ENCODE measurements at places on chromosomes 6 and 20. TPM values are rescaled to one million over a fixed set of nuclear protein-coding genes. Genes with fewer than 3 reads are reported as not detected.
A peak's percentile ranks its signal among the peaks of the same experiment; 100 is the strongest.

DNA sequence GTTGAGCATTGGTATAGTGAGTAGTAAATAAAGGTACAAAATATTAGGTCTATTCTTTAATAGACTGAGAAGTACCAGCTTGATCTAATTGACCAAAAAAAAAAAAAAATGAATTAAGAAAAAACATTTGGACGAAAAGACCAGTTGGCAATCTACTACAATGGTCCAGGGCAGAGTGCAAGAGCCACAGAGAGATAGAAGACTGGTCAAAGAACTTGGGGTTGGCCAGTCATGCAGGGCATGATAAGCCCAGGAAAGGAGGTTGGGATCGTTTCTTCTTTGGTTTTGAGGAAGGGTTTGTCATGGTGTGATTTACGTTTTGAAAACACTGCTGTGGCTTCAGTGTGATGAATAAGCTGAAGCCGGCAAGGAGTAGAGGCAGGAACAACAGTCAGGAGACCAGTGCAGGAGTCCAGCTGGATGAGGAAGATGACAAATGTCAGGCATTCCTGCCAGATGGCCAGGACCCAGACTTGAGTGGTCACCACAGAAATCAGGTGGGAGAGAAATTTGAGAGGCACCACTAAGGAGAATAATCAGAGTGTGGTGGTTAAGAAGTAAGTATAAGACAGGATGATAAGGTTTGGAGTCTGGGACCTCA, 14.0 kb downstream of the SMLR1 start:
- DNase-seq, result no peak

DNA sequence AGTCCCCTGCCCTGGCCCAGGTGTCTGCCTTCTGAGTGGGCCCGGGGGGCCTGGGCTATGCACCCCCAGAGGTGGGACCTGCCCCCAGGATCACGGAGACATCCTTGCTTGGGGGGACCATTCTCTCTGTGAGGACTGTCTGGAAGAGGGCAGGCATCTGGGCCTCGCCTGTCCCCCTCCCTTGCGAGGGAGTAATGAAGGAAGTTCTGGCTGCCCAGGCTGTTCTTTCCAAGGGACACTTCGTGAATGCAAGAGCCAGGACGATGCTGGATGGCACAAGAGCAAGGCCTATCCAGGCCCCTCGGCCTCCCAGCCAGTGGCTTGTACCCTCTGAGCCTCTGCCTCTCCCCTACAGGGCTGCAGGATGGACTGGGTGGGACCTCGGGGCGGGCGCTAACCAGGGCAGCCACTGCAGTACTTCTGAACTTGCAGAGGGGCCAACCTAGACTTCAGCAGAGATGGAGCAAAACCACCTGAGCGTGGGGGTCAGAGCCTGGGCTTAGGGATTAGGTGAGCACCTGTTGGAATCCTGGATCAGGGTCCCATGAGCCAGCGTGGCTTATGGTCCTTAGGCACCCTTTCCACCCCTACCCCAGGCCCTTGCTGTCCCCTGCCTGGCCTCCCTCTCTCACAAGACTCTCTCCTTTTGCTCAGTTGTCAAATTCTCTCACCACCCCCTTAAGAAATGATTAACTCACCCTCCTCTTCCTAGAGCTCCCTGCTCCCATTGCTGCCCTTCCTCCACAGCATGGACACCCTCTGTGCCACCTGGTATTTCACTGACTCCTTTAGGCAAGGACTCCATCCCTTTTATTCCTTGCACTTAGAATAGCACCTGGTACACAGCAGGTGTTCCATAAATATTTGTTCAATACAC, 53.2 kb downstream of the CTCFL start:
- DNase-seq, result no peak

- DNase-seq, result no peak
These were observed 18.4 kb downstream of the PKIG start for GRCh38 chr20:44600758-44601201.

- peak; percentile 61 for DNase-seq
These were observed 29.3 kb downstream of the NSFL1C start for GRCh38 chr20:1437235-1437904.

DNA sequence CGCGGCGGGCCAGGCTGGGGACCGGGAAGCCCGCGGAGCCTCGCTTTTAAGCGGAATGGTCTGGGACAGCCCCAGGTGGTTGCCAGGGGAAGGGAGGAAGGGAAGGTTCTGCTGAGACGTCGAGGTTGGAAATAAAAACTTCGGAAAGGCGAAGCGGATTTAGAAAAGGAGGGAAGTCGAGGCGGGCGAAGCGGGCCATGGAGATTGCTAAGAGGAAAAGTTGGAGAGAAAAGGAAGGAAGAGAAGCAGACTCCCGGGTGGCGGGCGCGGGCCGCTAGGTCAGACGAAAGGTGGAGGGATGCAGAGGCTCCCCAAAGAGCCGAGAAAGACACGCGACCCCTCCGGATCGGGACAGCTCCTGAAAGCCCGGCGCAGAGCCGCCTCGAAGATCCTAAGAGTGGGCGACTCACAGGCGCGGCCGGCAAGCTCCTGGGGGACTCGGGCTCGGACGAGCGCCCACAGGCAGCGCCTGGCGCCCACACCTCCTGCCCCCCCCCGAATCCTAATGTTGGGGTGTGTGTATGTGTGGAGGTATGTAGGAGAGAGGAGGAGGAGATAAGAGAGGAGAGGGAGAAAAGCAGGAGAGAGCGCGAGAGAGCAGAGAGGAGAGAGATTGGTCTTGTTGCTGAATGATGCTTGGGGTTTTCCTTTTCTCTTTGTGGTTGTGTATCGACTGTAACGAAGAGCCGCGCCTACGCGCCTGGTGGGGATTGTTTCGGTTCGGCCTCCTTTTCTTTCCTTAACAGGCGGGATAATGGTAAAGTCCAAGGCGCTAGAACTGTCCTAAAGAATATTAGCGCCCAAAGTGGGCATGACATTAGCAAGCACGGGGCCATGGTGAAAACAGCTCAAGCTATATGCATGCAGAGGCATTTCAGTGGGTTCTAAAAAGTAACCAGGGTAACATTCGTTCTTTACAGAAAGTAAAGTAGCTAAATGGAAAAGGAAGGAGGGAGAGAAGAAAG, 1.5 kb downstream of the TFAP2B start:
- DNase-seq, result no peak

DNA sequence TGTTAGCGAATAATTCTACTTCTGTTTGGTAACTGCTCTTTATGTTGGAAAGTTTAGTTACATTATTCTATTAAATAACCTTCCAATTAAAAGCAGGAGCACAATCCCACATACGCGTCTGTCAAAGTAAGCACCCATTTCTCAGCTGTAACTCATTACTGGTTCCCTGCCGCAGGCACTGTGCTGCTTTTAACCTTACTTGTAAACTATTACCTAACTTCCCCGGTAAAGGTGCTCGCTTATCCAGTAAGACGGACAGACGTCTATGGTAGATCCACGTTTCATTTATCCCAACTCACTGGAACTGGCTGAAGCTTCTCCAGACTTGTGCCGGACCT, 529 bp upstream of the ENPP4 start:
- DNase-seq, result no peak

GRCh38 chr6:62037445-62037844, 248.6 kb downstream of the KHDRBS2 start:
- no peak for DNase-seq

DNA sequence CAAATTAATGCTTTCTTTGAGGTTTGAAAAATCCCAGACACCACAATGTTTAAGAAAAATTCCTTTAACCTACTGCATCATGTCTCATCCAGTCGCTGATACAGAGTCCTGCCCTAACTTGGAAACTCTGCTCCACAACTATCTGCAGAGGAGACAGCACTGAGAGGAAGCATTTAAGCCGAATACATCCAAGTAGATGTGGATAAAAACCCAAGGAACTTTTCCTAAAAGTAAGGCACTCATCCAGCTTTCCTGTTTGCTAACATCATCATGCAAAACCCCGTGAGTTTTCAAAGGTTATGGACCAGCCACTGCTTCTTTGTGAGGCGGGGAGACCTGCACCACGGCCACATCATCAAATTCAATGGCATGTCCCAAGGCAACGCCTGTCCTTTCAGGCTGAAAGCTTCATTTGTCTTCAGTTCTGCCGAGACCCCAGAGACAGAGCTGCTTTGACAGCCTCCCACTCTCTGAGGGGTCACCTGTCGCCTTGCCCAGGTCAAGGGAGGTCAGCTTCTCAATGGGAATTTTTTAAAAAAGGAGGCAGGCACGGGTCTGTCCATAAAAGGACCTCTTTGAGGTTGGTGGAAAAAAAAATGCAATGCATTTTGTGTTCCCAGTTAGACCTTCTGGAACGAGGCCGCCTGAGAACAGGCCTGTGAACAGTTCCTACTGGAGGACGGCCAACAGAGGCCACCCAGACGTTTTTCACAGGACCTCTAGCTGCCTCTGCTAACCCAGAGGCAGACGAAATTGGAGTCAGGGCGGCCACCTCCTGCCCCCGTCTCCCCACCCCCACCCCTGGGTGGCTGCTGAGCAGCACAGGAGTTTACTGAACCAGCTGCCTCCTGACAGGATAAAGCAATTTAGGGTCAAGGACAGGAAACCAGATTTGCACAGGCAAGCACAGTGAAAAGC, 142.5 kb upstream of the HDDC2 start:
- DNase-seq, result no peak

- no peak for DNase-seq
These were observed 144.3 kb downstream of the TBC1D7 start for GRCh38 chr6:13184089-13184468.

TNXB gene
- polyA plus RNA-seq, result 0.43 TPM

LCA5 gene
- 0.30 TPM for polyA plus RNA-seq

LRRC73 gene
- polyA plus RNA-seq, result not detected

OPN5 gene
- not detected for polyA plus RNA-seq

GSTA3 gene
- polyA plus RNA-seq, result not detected

RFX6 gene
- not detected for polyA plus RNA-seq

OR2H1 gene
- polyA plus RNA-seq, result not detected

FILIP1 gene
- polyA plus RNA-seq, result 0.15 TPM
